CD4-positive, alpha-beta memory T cell (primary cell): ENCODE measurements at places on chromosomes 7 and 10.
A peak's percentile ranks its signal among the peaks of the same experiment; 100 is the strongest.

- peak; percentile 81 for DNase-seq
These were observed at the start of gene PTPN12 for GRCh38 chr7:77537136-77537777. PTPN12 (plus strand) TSS chr7:77537295; CDS start chr7:77537547, 252 bp downstream.

- DNase-seq: no peak
These were observed 33.4 kb upstream of the GDF10 start for GRCh38 chr10:47266602-47267001.

GRCh38 chr10:1408651-1409367 is 328.5 kb downstream of the ADARB2 start:
- no peak for DNase-seq

GRCh38 chr10:79170226-79170752 is 101.5 kb downstream of the ZMIZ1 start:
- DNase-seq: no peak

DNA sequence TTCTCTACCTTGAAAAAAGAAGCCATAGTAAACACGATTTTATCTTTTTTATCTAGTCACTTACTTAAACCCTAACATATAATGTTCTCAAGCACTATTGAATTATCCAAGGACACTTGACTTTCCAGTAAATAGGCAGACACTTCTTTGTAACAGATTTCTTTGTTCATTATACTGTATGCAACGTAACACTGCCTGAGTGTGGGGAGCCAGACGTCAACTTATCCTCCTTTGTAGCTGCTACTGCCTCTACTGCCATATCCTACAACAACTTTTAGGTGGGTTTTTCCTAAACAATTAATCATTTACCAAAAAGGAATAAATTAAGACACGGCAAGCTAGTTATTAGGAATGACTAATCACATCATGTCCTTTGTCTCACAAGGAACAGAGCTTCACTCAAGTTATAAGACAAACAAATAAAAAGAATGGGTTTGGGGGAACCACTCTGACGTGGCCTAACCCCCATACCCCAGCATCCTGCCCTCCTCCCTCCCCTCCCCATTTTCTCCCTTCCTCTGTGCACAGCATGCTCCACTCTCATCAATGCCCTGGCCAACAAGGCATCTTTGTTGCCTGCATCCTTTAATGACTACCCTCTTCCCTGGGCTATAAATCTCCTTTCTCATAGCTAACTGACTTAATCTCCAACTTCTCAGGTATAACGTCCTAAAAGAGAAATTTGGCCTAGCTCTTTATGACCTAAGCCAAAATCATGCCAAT is 43.3 kb downstream of the DOCK4 start:
- DNase-seq: no peak

- no peak for DNase-seq
These were observed 127.5 kb downstream of the VPS50 start for GRCh38 chr7:93359520-93360198.

GRCh38 chr7:90409667-90410066 is 6.4 kb downstream of the CLDN12 start:
- DNase-seq: no peak

- no peak for DNase-seq
These were observed 11.1 kb upstream of the LRRC27 start for GRCh38 chr10:132320654-132321469.

DNA sequence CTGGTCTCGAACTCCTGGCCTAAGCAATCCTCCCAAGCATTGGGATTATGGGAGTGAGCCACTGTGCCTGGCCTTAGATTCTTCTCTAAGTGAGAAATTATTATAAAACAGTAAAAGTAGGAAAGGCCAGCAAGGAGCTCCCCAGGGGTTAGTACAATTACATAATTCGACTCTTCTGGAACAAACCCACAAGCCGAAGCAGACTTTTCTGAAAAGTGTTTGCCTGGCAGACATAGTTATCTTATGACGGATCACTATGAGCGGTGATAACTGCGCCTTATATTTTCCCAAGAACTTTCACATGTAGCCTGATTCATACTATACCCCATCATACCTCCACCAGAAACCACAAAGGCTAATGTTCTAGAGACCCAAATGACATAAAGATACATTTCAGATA is 30.2 kb upstream of the SH3PXD2A start:
- DNase-seq: no peak

- no peak for DNase-seq
These were observed 53.5 kb upstream of the ARHGAP12 start for GRCh38 chr10:31982111-31982510.

DNA sequence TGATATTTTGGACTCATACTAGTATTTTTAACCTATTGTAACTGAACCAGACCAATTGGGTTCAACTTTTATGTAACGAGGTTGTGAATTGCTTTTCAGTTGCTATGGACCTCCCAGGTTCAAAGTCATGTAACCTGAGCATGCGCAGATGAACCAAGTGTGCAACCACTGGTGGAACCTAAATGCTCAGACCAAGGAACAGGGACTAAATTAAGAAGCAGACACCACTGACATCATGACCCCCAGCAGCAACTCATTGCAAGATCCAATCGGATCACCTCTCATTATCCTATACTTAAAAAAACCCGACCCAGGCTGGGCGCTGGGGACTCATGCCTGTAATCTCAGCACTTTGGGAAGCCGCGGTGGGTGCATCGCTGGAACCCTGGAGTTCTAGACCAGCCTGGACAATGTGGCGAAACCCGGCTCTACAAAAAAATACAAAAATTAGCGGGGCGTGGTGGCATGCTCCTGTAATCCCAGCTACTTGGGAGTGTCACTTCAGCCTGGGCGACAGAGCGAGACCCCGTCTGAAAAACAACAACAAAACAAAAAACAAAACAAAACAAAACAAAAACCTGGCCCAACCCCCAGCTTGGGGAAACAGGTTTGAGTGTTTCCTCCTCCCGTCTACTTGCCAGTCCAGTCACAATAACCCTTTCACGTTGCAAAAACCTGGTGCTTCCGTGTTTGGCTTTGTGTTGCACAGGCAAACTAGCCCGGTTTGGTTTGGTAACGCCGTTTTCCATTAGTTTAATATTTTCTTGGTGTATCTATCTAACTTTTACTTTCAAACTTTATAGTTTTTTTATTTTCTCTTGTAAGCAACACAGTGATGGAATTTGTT is 11.3 kb upstream of the ZNF518A start:
- DNase-seq: no peak

DNA sequence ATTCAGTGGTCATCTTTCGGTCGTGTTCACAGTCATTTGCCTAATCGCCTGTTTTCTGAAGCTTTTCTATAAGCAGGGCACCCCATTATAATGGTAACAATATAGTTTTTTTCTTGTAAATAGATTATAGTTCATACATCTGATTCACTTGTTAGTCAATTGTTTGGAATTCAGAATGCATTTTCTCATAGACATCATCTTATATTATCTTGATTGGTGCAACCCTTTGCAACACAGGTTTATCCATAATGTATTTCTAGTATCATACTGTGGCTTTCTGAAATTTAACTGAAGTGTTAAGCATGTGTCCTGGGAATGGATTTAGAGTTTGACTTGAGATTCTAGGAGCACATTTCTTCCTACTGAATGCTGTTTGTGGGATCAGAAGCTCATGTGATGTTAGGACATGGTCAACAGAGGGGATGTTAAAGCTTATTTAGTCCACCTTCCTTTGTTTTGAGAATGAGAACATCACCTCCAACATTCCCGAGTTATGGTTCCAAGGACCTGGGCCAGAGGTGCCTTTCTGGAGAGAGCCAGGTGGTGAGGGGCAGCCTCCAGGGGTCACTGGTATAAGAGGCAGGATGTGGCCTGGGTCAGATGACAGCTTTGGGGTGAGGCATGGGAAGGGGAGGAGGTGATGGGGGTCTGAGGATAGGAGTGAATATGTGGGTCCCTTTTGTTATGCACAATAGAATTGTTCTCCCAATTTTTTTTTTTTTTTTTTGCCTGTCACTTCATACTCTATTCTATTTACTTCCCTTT is 415.6 kb downstream of the EXOC4 start:
- no peak for DNase-seq

DNA sequence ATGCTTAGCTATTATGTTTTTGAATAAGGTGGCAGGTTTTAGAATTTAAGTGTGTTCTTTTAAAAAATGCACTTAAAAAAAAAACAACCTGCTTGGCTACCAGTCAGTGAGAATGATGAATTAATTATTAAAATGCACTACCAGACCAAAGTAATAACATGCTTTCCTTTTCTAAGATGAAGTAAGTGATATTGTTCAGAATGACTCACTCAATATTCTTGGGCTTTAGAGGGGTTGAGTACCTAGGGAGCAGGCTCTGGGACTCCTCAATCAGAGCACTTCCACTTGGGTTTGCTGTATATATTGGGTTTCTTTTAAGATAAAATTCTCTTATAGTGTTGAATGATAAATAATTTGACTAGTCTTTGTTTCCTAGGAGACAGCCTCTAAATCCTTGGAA is 8.6 kb downstream of the STAM start:
- DNase-seq: no peak

- DNase-seq: no peak
These were observed 216.5 kb upstream of the TMEM196 start for GRCh38 chr7:19989906-19990305.

GRCh38 chr10:102409604-102410428 is 8.8 kb downstream of the PSD start:
- DNase-seq: peak; percentile 38

DNA sequence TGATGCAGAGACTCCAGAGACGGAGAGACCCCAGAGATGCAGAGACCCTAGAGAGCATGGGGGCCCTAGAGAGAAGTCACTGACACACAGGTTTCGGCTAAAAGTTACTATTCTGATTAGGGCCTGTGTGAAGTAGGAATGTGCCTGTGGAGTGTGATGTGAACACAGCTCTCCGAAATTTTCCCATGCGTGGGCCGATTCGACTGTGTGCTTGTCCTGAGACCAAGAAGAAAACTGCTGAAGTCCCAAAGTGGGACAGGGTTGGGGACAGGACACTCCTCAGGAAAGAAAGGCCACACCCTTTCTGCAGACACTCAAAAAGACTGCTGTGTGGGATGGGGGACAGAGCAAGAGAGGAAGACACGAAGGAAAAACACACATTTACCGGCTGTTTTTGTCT is 533.5 kb downstream of the PTPRN2 start:
- DNase-seq: no peak

DNA sequence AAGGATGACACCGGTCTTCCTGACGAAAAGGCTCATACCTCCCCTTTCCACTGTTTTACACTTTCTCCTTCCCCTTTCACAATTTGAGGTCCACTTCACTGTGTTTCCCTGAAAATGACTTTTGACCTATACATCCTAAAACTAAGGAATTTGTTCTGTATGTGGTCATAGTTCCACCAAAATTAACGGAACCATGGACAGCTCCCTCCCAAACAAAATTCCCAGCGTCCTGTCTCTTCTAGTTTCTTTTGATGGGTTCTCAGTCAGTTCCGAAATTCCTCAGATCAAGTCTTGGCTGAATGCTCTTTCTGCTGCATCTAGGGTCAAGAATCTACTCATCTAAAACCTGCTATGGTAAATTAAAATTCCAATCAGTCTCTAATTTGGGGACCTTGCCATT is 1191.9 kb downstream of the CNTNAP2 start:
- DNase-seq: no peak

- no peak for DNase-seq
These were observed 11.9 kb downstream of the ITGB1 start for GRCh38 chr10:32946108-32946507.

GRCh38 chr10:34580643-34581042 is 234.5 kb downstream of the PARD3 start:
- no peak for DNase-seq

DNA sequence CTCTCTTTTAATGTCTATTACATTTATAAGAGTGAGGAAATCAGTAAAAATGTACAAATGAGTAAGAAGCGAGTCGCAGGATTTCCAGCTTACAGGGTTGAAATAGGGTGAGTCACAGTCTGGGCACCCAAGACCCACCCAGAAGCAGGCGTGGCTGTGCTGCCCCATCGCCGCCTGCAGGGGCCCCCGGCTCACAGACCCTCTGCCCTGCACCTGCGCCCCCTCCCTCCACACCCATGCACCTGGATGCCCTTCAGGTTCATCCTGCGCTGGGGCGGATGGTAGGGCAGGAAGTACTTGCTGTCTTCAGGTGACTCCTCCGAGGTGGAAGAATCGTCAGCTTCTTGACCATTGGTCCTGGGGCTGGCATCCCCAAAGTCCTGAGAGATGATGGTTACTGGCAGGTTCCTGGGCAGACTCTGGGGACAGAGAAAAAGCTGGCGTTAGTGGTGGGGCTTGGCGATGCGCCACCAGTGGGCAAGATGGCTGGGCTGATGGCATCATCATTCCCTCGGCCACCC is 90.2 kb upstream of the GNA12 start:
- DNase-seq: no peak

DNA sequence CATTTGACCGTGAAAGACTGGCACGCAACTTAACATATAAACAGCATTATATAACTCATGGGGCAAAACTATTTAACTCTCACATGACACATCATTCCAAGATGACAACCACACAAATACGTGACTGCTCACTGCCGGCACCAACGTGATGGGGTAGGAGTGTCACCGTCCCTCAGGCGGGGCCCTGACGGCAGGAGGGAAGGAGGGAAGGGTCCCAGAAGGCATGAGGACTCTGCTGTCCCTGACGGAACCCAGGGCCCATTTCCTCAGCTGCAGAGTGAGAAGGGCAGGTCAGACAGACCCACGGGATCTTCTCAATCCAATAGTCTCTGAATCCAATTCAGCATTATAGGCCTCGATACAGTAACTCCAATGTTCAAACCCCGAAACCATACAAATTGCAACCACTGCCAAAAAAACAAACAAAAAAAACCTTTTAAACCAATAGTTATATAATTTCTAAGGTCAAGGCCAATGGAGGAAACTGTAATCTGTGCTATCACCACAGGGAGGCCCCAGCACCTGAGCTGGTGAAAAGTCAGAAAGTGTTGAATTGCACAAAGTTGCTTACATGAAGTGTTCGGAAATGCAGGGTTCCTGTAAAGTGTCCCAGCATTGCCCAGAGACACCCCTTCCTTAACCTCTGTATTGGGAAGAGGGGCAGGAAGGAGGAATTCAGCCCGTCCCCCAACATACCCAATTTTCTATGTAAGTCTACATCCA is 137.4 kb downstream of the TNS3 start:
- no peak for DNase-seq

DNA sequence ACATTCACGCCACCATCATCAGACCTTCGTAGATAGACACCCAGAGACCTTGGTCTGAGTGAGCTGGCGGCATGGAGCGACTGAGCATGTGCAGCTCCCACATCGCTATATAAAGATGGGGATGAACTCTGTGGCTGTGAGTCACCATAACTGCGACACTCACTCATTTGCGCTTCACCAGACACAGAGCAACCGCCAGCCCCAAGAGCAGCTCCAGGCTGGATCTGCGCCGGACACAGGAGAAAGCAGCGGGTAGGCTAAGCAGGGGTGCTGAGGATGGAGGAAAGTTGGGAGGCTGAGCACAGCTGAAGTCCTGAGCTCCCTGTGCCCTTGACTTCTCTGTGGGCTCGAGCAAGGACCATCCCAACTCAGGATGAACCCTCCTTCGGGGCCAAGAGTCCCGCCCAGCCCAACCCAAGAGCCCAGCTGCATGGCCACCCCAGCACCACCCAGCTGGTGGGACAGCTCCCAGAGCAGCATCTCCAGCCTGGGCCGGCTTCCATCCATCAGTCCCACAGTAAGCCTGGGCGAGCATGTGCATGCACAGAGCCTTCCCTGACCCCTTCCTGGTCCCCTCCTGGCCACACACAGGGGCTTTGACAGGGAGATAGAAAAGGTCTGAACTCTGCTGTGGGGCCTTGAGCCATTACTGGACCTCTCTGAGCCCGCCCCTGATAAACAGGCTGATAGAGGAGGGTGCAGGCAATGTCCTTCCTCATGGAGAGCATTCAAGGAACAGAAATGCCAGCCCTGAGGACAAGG is at the start of gene OPN4:
OPN4 (plus strand) TSS at position 137 of the 762 bp plus-strand sequence; CDS start at position 374, 237 bp downstream.
- no peak for DNase-seq
